SHP77 treated with DMSO at 0.1 percent for 48 hours (cell line): ENCODE measurements at places on chromosomes 11 and 22.

- no peak for DNase-seq
These were observed 1417.1 kb downstream of the BRD1 start for GRCh38 chr22:48410536-48410935.

GRCh38 chr22:19463491-19464469 lies 15.2 kb downstream of the UFD1 start:
- DNase-seq = no peak

GRCh38 chr22:19932367-19933206 lies 9.0 kb upstream of the COMT start:
- no peak for DNase-seq

DNA sequence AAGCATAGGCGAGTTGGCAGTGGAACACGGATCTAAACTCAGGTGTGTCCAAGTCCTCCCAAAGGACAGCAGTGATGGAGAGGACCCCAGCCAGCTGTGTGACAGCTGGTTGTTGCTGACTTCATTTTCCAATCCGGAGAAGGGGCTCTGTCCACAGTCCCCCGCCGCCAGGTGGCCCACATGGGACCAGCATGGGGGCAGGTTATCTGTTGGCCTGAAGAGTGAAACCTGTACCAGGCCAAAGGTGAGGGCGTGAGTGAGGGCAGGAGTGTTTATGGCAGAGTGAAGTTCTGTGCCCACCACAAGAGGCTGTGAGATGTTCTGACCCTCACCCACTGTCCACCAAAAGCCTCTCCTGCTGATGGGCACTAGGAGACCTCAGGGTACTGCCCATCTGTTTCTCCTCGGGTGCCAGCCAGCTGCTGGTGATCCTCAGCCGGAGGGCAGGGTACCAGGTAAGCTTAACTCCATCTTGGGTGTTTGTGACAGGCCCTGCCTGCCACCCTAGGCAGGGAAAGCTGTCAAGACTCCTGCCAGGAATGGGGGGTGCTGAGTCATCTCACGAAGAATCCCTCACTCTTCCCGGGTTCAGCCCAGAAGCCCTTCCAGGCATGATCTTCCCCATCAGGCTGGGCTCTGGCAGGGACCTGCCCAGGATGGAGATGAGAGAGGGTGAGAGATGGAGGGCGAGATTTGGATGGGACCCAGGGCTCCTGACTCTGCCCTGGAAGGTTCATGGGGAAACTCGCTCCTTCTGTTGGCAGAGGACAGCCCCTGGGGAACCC lies 15.5 kb upstream of the TAB1 start:
- DNase-seq = no peak

DNA sequence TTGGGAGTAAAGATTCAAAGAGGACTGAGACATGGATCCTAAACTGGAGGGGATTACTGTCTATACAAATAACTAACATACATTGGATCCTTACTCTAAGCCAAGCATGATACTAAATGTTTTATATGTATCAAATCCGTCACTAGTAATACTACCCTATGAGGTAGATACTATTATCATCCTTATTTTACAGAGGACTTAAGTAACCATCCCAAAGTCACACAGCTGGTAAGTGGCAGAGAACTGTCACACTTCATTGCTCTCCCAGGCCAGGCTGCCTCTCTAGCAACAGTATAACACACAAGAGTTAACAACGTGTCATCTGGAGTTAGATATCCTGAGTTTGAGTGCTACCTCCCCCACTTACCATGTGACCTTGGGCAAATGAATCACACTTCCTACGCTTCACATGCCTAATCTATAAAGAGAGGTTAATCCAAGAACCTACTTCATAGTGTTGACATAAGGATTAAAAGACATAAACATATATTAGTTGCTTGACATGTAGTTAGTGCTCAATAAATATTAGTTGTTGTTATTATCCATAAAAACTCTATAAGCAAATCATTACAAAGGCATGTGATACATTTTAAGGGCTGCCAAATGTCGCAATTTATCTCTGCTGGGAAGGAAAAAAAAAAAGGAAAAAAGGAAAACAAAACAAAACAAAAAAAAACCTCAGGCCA lies 33.8 kb upstream of the SPON1 start:
- DNase-seq = peak; percentile 0
